Activated CD4-positive, alpha-beta T cell treated with anti-CD3 and anti-CD28 coated beads for 24 hours (primary cell): ENCODE measurements at places on chromosomes 7 and 10.

GRCh38 chr10:89805599-89806013 lies 104.2 kb downstream of the KIF20B start:
- peak; percentile 21 for DNase-seq

DNA sequence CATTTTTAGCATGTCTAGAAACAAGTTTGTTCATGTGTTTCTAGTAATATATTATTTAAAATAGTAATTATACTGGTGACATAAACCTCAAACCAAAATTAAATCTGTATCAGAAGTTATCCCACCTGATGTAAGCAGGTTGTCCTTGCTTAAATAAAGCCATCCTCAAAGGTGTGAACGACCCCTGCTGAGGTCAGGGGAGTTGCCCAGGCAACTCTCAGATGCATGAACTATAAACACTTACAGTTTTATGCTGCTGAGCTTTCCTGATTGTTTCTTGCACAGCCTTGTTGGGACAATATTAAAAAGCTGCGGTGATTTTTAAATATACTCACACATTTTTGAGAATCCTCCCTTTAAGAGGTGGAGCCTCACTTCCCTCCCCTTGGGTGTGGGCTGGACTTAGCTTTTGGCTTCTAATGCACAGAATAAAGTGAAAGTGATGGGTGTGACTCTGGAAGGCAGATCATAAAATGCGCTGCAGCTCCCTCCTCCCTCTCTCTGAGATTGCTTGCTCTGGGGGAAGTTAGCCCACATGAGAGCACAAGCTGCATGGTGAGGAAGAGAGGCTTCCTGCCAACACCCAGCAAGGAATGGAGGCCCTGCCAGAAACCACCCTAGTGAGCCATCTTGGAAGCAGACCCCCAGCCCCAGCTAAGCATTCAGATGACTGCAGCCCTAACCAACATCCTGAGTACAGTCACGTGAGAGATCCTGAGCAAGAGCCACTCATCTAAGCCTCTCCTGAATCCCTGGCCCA lies 152.7 kb downstream of the SKIDA1 start:
- DNase-seq: no peak

DNA sequence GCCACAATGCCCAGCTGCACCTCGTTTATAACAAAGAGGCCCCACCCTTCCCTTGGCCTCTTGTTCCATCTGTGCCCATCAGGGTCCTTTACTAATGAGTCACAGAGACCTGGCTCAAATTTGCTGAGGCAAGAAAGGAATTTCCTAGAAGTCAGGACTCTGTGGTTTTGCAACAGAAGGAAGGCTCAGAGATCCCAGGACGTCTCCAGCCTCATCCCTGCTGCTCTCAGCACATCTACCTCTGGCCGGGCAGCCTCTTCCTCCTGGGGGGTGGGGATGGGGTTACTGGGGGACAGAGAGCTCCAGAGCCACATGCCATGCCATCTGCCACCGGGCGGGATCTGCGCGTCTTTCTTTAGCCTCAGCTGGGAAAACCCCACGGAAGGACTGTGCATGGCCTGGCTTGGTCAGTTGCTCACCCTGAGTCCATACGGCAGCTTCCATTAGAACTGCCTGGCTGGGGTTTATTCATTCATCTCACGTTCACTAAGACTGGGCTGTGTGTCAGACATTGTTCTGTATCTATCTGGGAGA lies 41.9 kb upstream of the PSMG3 start:
- DNase-seq: no peak

GRCh38 chr7:40211276-40212003 lies 76.6 kb downstream of the SUGCT start:
- no peak for DNase-seq

- no peak for DNase-seq
These were observed 77.4 kb downstream of the DLG5 start for GRCh38 chr10:77849039-77849664.

DNA sequence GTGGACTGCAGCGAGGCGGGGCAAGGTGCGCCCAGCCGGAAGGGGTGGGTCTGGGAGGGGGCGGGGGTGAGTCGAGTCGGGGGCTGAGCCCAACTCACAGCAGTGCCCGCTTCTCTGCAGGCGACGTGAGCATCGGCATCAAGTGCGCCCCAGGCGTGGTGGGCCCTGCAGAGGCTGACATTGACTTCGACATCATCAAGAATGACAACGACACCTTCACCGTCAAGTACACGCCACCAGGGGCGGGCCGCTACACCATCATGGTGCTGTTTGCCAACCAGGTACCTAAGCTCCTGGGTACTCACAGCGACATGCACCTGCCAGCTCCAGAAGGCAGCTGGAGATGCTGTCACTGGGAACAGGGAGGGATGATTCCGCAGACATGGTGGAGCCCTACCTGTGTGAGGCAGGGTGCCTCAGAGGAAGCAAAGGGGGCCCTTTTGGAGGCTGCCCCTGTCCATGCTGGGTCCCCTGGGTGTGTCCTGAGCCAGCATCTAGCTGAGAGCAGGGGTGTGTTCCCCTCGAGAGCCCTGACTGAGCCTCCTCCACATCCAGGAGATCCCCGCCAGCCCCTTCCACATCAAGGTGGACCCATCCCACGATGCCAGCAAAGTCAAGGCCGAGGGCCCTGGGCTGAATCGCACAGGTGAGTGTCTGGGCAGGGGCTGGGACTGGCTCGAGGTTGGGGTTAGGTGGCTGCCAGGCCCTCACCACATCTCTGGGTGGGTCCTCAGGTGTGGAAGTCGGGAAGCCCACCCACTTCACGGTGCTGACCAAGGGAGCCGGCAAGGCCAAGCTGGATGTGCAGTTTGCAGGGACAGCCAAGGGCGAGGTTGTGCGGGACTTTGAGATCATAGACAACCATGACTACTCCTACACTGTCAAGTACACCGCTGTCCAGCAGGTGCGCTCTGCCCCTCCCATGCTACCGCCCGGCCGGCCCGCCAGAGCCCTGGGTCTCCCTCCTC lies 12.8 kb downstream of the FLNC start:
- DNase-seq: no peak

DNA sequence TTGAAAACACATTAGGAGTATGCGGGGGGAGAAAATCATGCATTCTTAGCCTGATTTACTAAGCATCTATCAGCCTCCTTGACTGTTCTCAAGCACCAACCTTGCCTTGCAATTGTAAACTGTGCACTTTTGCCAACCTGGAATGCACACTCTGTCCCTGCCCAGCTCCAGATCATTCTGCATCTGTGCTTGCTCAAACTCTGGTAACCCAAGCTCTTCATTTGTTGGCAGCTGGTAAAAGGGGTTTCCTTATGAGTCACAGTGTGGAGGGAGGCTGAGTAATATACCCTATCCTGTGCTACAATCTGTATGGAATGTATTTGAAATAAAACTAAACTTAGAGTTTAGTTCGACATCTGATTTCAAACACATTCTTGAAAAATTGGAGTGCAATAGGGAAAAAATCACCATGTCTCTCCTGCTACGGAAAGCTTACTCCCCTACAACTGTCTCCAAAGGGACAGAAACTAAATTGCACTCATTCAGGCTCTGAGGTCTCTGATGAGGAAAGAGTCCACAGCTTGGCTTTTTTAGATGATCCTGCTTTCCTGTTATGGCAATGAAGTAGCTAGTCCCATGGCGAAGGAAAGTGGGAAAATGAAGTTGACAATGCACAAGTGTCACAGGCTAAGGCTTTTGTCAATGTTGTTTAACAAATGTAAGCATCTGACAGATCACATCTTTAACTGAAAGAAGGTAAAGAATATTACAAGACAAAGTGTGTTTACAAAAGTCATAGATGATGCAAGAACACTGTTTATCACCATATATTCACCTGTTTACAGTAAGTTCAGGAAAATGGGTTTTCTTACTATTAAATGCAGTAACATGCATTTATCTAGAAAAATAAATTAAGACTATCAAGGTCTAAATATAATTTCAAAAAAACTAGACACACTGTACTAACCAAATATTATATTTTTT lies 61.9 kb downstream of the TES start:
- no peak for DNase-seq

DNA sequence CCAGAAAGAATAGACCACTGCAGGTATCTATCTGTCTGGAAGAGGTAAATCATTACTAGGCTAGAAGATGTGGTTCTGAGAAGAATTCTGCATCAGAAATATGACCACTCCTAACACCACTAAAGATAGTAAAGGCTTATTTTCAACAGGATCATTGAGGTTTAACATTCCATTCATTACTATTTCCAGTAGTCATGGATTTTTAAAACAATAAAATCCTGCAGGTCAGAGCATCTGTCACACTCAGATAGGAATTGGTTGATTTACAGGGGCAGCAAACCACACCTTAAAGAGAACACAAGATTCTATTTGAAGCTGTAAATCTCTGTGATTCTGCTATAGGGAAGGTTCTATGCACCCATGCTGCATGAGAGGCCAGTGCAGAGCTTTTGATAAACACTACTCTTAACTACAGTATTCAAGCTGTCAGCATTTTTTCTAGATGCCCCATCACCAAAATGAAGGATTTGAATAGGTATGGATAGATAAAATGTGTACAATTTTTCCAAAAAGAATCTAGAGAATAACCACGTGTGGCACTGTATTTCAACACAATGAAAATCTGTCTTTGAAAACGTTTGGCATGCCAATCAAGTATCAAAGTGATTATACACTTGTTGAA lies 14.6 kb downstream of the LRRC17 start:
- DNase-seq: no peak

- DNase-seq: no peak
These were observed 1.3 kb downstream of the C10orf95 start for GRCh38 chr10:102450124-102450373.

- DNase-seq: no peak
These were observed 69.3 kb downstream of the ADRA2A start for GRCh38 chr10:111146025-111146640.

- no peak for DNase-seq
These were observed 216.4 kb upstream of the DPP6 start for GRCh38 chr7:153835712-153836265.

- DNase-seq: no peak
These were observed 37.3 kb downstream of the DNAH11 start for GRCh38 chr7:21580073-21580521.

- DNase-seq: no peak
These were observed 1306.6 kb downstream of the XPNPEP1 start for GRCh38 chr10:108616559-108617285.

DNA sequence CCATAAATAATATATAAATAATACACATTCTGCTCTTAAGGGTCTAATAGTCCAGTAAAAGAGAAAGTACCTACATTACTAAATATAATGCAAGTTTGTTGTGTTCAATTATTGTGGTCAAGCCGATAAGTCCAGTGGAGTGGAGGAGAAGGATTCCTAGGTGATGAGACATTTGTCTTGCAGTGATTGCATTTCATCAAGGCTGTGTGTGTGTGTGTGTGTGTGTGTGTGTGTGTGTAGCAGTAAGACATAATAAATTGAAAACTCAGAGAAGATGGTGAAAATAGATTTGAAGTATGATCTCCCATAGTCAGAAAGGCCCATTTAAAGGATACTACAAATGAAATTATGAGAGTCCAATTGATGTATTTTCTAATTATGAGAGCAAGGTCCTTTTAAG lies 192.5 kb upstream of the SEMA3C start:
- DNase-seq: no peak

DNA sequence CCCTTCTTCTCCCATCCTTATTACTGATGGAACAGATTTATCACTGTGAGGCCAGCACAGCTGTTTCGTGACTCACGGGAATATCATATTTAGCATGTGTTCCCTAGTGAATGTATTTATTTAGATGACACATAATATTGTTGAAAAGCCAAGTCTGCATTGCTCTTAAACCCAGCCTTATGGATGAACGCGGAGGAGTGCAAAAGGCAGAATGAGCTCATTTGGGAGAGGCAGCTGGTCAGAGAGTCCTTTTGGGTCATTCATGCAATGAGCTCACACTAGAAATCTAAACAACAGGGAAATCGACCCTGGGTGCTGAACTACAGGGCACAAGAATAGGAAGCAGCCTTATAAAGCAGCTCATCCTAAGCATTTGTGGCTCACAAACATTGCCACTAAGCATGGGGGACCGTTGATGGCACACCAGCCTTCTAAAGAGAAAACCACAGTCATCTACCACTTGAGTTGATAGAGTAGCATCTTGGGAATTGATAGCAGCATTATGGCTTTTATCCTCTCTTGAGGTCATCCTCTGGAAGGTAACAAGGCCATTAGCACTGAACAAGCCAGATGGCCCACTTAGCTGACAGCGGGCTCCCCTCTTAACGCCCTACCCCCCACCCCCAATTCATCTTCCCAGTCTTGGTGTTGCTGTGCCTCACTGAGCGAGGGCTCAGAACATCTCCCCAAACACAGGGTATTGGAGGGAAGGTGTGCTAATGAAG lies 32.9 kb upstream of the SDK1 start:
- no peak for DNase-seq

DNA sequence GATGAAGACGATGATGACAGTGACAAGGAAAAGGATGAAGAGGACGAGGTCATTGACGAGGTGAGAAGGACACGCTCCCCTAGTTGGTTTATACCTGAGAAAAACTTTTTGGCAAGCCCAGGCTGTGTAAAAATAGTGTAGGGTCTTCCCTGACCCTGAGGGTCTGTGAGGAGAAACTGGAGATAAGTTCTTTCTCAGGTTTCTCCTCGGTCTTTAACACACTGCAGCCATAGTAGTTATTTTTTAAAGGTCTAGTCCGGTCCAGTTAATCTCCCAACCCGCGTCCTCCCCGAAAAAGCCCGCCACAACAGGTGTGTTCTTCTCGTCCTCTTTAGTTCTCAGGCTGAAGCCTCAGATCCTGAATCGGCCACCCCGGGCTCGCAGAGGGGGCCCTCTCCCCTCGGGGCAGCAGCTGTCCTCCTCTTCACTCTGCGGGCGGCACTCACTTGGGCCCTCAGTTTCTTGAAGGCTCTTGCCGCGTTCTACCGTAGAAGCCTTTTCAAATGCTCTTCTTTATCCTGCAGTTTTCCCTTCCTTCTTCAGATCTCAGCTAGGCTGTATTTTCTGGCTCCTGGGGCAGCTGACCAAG lies 411 bp downstream of the BCCIP start:
- no peak for DNase-seq
